K562 (cell line): ENCODE measurements at places on chromosomes 13 and 19.

DNA sequence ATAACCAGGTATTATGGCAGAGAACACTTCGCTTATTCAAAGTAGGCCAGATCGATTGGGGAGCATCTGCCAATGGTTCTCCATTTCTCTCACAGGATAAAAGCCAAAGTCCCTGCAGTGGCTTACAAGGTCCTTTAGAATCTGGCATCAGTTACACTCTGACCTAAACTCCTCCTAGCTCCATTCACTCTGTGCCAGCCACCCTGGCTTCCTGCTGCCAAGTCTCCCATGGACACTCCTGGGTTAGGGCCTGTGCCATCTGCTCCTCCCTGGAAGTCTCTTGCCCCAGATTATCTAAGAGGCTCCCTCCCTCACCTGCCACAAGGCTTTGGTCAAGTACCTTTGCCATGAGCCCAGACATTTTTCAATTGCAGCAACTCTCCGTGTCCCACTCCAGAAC, 649.2 kb downstream of the DACH1 start:
- H3K27me3 ChIP-seq: no peaks in the 10 kb centered on the region
- no peak for DNase-seq
- no peak overlapping the region for H3K27ac ChIP-seq
- no peaks in the 10 kb centered on the region for H3K36me3 ChIP-seq
- H3K4me1 ChIP-seq: no peaks in the 10 kb centered on the region

DNA sequence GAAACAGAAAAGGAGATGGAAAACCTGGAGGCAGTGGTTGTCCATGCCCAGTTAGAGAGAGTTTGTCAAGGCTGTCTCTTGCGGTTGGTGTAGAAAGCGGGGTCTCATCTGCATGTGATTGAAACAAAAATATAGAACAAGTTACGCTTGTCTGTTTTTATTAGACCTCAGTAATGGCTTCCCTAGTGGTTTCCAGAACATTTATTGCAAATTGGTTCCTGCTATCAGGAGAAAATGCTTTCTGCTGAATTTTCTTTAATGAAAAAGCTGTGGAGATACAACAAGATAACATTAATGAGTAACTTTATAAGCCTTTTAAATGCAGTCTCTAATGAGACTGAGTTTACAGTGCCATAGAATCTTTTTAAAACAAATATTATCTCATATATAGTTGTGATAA, 378.0 kb downstream of the DACH1 start:
- H3K27me3 ChIP-seq: no peaks in the 10 kb centered on the region
- no peak overlapping the region for H3K4me3 ChIP-seq
- DNase-seq: no peak
- no peak overlapping the region for H3K27ac ChIP-seq
- no peaks in the 10 kb centered on the region for H3K4me1 ChIP-seq
- H3K36me3 ChIP-seq: no peaks in the 10 kb centered on the region

DNA sequence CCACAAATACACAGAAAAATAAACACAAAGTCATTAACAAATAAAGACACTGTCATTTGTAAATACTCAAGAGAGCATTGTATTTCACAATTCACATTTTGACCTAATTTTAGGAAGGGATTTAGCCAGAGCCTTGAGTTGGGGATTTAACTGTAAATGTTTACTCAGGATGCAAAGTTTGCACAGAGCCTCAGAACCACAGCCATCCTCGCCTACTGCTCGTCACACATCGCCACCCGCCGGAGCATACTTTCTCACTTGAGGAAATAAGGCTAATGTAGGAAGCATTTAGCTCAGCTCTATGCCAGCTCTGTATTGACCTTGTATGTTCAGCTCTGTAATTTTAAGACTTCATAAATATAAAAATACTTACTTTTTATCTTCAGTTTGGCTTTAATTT, 442.7 kb downstream of the OXGR1 start:
- no peak overlapping the region for H3K4me3 ChIP-seq
- H3K27ac ChIP-seq: no peak overlapping the region
- DNase-seq: no peak
- no peaks in the 10 kb centered on the region for H3K4me1 ChIP-seq
- H3K36me3 ChIP-seq: no peaks in the 10 kb centered on the region
- H3K27me3 ChIP-seq: no peaks in the 10 kb centered on the region

GRCh38 chr19:31498781-31499180, 149.5 kb upstream of the TSHZ3 start:
- no peak overlapping the region for H3K4me3 ChIP-seq
- H3K36me3 ChIP-seq: no peaks in the 10 kb centered on the region
- H3K27me3 ChIP-seq: no peaks in the 10 kb centered on the region
- H3K4me1 ChIP-seq: no peaks in the 10 kb centered on the region

- H3K36me3 ChIP-seq: no peaks in the 10 kb centered on the region
- DNase-seq: no peak
- no peak overlapping the region for H3K27ac ChIP-seq
- peaks cover 15% of the 10 kb centered on the region; the same call in 2 of the 3 replicates for H3K4me1 ChIP-seq
- no peaks in the 10 kb centered on the region for H3K27me3 ChIP-seq
- no peak overlapping the region for H3K4me3 ChIP-seq
These were observed 43.2 kb downstream of the N4BP2L2 start for GRCh38 chr13:32495429-32495828.

DNA sequence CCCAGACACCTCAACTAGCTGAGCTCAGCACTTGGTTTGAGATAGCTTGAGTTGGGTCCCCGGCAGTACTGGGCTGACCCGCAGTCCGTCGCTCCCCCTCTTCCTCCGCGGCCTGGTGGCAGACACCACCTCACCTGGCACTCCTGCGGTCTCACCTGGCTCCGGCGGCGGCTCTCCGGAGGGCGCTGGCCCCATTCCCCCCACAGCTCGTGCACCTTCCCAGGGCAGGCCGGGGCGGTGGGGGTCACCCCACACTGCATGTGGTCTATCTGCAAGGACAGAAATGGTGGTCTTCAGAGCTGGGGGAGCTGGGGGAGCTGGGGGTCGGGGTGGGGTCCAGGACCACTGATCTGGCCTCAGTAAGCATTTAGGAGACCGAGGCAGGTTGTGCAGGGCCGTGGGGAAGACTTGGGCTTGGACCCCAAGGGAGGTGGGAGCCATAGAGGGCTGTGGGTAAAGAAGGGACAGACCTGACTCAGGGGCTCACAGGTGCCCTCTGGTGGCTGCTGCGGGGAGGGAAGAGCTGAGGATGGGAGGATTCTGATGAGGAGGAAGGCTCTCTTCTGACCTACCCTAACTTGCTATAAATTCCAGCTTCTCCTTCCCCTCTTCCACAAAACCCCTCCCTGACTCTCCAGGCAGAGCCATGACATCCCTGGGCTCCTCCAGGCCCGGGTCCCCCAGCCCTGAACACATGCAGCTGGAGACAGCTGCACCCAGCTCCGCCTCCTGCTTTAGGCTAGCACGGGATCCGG, 6.7 kb upstream of the PLIN4 start:
- peaks cover 37% of the 10 kb centered on the region for H3K4me1 ChIP-seq
- no peak overlapping the region for H3K27ac ChIP-seq
- H3K36me3 ChIP-seq: no peaks in the 10 kb centered on the region
- H3K4me3 ChIP-seq: no peak overlapping the region
- H3K27me3 ChIP-seq: no peaks in the 10 kb centered on the region; the same call in 1 of the 2 replicates

DNA sequence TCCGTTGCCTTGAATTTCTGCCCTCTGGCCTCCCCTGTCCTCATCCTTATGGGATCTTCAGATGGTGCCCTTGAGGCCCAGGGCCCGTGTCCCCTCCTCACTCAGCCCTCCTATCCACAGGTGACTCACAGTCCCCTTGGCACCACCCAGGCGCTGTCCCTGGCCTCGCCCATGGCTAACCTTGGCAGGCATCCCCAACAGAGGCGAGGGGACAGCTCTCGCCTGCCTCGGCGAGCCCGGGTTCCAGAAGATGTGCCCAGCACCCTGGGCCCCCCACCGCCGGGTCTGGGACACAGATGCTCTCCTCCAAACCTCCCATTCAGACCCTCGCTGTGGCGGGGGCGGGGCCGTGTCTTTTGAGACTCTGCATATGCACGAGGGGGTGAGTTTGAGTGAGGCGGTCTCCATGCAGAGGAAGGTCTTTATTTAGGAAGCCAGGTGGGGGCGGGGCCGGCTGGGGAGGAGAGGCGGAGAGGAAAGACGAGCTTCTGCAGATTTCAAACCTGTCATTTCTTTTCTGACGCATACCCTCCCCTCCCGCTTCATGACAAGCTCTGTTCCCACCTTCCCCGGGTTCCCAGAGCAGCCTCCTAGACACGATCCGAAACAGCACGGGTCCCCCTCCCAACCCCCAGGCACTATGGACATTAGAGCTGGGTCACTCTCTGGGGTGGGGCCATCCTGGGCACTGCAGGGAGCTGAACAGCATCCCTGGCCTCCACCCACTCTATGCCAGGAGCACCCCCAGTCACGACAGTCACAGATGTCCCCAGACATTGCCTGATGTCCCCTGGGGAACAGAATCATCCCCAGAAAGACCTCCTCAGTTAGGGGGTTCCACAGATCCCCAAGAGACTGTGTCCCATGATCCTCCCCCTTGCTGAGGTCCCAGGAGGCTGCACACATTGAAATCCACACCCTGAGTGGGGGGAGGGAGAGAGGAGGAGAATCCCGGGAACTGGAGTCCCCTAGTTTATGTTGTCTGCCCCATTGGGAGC, 48.5 kb downstream of the GNG7 start:
- H3K4me3 ChIP-seq: no peak overlapping the region
- no peak overlapping the region for H3K27ac ChIP-seq
- H3K27me3 ChIP-seq: peaks cover 17% of the 10 kb centered on the region
- no peaks in the 10 kb centered on the region for H3K36me3 ChIP-seq

- H3K27ac ChIP-seq: no peak overlapping the region
- H3K27me3 ChIP-seq: no peaks in the 10 kb centered on the region
- H3K36me3 ChIP-seq: no peaks in the 10 kb centered on the region
- DNase-seq: no peak
- no peak overlapping the region for H3K4me3 ChIP-seq
These were observed 11.4 kb upstream of the SCEL start for GRCh38 chr13:77523834-77524728.

DNA sequence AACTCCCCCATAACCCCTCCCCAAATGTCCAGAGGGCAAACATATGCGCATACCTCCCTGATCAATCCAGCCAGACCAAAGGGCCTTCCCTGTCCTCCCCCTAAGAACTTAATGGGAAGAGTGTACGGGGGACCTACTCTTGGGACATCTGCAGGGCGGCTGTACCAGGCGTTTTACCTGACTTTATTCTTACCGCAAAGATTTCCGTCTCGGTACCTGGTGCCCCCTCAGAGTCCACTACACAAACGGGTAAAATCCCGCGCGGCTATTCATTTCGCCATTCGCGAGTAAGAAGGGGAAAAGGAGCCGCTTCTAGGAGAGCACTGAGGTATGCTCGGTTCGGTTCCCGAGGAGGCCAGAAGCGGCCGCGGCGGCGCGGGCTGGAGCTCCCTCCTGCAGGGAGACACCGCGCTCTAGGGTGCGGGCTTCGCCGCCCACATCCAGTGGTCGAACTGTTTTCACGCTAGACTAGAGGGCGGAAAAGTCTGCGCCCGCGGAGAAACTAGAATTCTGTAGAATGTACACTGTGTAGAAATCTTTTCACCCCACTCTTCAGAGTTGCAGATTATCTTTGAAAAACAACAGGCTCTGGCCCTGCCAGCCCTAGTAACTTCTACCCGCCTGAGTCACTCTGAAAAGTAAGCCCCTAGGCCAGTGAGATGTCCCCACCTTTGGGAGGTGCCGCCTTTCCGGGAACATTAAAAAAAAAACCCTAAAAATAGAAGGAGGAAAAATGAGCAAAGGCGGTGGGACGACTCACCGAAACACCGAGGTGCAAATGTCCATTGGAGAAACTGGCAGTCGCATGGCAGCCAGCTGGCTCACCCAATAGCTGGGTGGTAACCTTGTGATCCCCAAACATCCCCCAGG, 3.8 kb upstream of the TSHZ3 start:
- peaks cover 66% of the 10 kb centered on the region for H3K27me3 ChIP-seq
- H3K4me1 ChIP-seq: no peaks in the 10 kb centered on the region
- no peak overlapping the region for H3K27ac ChIP-seq
- no peaks in the 10 kb centered on the region for H3K36me3 ChIP-seq

- peaks cover 22% of the 10 kb centered on the region; the same call in 2 of the 3 replicates for H3K4me1 ChIP-seq
- no peaks in the 10 kb centered on the region for H3K27me3 ChIP-seq
- H3K27ac ChIP-seq: peak overlapping the region; percentile 99
- DNase-seq: peak; percentile 69
- peak overlapping the region; percentile 54 for H3K4me3 ChIP-seq
These were observed 708 bp upstream of the ERCC1 start for GRCh38 chr19:45424191-45425058.

DNA sequence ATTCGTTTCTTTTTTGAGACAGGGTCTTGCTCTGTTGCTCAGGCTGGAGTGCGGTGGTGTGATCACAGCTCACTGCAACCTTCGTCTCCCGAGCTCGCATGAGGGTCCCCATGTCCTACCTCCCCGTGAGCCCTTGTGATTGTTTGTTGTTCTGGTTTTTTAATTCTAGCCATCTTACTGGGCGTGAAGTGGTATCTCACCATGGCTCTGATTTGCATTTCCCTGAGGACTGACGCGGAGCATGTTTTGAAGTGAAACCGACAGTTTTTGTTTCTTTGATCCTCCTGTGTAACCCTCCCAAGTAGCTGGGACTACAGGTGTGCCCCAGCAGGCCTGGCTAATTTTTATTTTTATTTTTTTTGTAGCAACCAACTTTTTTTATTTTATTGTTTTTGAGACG, 21.7 kb downstream of the GNG7 start:
- H3K27me3 ChIP-seq: peaks cover 77% of the 10 kb centered on the region
- DNase-seq: no peak
- no peak overlapping the region for H3K27ac ChIP-seq
- H3K4me3 ChIP-seq: no peak overlapping the region
- peaks cover 7% of the 10 kb centered on the region; the same call in 1 of the 2 replicates for H3K4me1 ChIP-seq
- no peaks in the 10 kb centered on the region for H3K36me3 ChIP-seq

DNA sequence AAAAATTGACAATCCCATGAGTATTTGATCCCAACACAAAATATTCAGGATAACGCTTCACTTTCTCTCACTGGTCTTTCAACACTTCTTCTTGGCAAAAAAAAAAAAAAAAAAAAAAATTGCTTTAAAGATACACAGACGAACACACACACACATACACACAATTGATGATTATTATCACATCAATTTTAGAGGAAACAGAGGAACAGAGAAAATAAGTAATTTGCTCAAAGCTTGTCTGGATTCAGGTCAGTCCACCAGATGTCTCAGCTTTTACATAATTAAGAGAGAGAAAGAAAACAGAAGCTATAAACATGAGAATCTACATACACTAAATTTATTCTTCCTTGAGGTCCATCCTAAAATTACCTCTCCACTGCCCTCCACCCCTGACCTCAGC, 183.4 kb downstream of the MZT1 start:
- H3K27me3 ChIP-seq: no peaks in the 10 kb centered on the region
- H3K4me3 ChIP-seq: no peak overlapping the region
- H3K27ac ChIP-seq: no peak overlapping the region
- H3K4me1 ChIP-seq: no peaks in the 10 kb centered on the region
- no peak for DNase-seq

- DNase-seq: no peak
- H3K4me3 ChIP-seq: no peak overlapping the region
These were observed 6.9 kb downstream of the BSG start for GRCh38 chr19:579111-579841.

GRCh38 chr13:94703721-94704314, 8.5 kb downstream of the SOX21 start:
- H3K4me1 ChIP-seq: peaks cover 12% of the 10 kb centered on the region
- H3K4me3 ChIP-seq: no peak overlapping the region
- H3K36me3 ChIP-seq: no peaks in the 10 kb centered on the region
- no peak overlapping the region for H3K27ac ChIP-seq
- DNase-seq: no peak

GRCh38 chr13:94122300-94122915, 357.1 kb downstream of the DCT start:
- no peaks in the 10 kb centered on the region for H3K4me1 ChIP-seq
- no peaks in the 10 kb centered on the region for H3K36me3 ChIP-seq
- H3K4me3 ChIP-seq: no peak overlapping the region
- H3K27me3 ChIP-seq: no peaks in the 10 kb centered on the region
